T-helper 22 cell (primary cell): ENCODE measurements at places on chromosomes 7 and 10.

- DNase-seq = no peak
Measured at GRCh38 chr7:107065929-107066247, 21.4 kb downstream of the PRKAR2B start.

DNA sequence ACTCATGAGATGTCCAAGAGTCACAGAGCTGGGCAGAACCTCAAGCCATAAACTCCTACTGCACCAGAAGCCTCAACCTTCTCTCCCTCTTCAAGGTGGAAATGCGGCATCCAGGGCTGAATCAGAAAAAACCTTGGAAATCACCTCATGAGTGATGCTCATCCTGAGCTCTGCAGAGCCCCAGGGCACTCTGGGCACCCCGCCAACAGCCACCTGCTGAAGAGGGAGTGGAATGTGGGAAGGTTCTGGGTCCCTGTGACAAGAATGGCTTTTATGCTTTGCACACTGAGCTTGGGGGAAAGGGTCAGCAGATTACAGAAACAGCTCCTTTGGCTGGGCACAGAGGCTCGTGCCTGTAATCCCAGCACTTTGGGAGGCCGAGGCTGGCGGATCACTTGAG is 18.8 kb downstream of the NUDT1 start:
- no peak for DNase-seq

- DNase-seq = peak; percentile 58
Measured at GRCh38 chr10:119090968-119091367, 10.4 kb upstream of the EIF3A start.

DNA sequence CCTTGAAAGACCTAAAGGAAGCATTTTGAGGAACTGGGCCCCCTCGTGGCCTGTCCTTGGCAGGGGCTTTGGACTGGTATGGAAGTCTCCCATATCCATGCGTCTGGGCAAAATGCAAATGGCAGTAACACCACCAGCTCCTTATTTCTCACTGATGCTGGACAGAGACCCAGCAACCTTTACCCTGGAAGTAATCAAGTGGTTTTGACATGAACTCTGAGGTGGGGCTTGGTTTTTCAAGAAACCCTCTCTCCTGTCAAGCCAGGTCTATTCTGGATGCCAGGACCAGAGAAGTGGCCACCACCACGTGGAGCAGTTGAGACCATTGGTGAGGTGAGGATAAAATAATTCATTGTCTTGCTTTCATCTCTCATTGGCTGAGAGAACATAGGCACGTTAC is 84.4 kb downstream of the OTUD1 start:
- no peak for DNase-seq

DNA sequence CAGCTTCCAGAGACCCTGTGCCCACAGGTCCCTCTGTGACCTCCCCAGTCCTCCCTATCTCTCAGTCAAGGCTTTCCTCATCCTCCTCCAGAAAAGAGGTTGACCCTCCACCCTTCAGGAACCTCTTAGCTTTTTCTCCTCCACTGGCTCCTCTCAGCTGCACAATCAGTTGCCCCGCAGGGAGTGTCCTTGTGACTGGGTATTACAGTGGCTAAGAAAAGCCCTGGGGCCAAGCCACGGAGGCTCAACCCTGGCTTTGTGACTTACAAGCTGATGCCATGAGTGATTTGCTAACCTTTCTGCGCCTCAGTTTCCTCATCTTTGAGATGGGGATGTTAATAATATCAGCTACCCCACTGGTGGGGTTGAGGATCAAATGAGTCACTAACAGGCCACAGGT is 66.4 kb upstream of the ZMIZ1 start:
- no peak for DNase-seq

DNA sequence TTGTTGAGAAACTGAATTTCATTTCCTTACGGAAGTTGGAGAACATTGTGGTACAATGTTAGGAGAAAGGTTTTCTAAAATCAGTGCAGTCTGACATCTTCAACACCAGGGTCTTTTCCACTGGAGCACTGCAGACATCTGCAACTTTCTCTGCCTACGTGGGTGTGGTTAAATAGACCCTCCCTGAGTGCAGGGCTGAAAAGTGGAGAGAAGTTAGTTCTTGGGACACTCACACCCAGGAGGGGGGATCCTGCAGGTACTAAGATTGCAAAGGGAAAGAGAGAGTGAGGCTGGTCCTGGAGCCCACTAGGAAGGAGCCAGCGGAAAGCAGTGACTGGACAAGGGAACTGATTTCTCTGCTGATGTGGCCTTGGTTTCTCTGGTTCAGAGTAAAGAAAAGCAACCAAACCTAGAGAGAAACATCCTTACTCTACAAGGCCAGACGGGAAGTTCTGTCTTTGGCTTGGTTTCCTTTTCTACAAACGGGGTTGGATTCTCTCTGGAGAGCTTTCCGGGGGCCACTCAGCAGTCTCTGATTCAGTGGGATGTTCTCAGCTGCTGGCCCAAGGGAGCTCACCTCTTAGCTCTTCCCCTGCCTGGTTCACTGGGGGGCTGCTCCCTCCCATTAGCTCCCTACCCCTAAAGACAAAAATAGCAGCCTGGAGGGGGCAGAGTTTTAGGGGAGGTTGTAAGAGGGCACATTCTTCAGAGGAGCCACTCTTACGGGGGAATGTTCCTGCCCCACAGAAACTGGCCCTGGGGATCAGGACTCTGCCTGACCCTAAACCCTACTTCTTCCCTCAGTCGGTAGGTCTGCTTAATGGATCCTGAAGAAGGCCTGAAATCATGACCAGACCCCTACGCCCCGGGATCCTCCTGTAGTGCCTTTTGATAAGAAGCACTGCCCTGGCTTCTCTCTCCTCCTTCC is 2.7 kb downstream of the UPP1 start:
- DNase-seq = no peak

DNA sequence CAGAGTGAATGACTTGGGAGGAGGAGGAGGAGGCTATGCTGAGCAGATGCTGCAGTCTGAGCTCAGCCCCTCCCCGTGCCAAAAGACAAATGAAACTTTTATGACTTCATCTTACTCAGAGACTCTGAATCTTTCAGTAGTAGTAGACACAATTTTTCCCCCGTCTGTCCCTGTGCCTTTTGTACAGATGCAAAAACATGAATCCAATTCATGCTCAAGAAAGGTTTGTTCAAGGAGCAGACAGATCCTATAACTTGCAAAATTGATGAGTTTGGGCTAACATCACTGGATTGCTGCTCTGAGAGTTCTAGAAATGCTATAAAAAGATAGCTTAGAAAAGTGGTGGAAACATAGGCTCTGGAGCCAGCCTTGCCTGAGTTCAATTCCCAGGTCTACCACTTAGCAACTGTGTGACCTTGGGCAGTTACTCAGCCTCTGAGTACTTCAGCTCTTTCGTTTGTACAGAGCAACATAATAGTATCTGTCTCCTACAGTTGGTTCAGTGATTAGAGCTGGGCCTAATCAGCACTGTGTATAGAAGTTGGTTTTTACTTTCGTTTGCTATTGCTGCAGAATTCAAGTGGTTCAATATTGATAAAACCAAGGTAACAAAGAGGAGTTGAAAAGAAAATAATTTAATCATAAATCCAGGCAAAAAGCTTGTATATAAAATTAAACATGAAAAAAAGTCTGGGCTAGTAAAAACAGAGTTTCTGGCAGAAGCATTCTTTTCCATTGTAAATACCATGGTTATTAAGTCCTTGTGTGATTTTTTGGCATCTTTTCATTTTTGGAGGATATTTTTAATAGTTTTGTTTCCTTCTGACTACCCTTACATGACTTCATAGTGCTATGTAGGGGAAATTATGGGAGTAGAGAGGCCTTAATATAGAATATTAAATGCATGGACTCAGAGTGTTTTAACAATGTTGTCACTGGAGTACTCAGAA is 174.2 kb upstream of the ZNF32 start:
- no peak for DNase-seq

GRCh38 chr10:68253346-68253745 is 21.4 kb upstream of the ATOH7 start:
- no peak for DNase-seq

GRCh38 chr10:31023558-31023957 is 8.1 kb downstream of the ZNF438 start:
- DNase-seq = no peak

DNA sequence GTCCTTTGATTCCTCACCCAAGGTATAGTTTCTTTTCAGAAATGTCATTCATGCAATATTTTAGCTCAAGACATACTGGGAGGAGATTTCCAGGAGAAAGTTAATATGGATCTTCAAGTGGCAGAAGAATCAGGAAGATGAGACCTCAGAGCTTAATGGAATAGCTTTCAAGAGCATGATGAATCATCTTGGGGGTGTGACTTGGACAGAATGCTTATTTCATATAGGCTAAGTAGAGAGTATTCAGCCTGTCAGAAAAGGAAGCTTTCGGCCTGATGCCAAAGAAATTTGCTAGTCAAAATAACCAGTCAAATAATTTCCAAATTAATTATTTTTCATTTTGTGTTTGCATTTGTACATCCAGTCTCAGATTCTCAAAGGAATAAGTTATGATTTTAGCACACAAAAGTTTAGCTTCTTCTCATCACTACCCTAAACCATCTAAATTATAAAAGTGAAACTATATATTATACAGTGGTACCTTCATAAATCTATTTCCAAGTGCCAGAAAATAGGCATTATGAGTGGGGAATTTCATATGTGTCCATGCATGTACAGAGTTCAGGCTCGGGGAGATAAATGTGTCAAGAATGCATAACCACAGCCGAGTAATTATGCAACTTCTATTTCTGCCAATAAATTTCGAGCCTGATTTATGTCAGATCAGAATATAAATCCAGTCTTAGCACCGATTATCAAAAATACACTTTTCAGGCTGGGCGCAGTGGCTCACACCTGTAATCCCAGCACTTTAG is 27.3 kb upstream of the CALD1 start:
- no peak for DNase-seq

GRCh38 chr7:91007371-91007770 is 256.9 kb upstream of the FZD1 start:
- DNase-seq = no peak

GRCh38 chr7:150788474-150789269 is 11.5 kb downstream of the TMEM176B start:
- no peak for DNase-seq

GRCh38 chr7:21548491-21548890 is 5.7 kb downstream of the DNAH11 start:
- no peak for DNase-seq

DNA sequence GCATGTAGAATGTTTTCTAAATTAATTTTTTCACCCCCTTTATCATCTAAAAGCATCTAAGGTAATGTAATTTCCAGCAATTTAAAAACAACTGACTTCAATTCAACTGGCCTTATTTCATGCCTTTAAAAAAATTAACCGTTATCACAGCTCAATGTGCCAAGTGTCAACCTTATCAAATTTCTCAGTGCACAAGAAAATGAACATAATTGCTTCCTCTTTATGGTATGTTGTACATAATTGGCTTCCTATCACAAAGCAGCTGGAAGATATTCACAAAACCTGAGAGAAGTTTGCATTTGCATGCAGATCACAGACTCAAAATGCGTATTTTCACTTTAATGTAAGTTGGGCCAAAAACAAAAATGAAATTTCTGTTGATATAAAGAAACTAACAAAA is 966.4 kb downstream of the GRM8 start:
- DNase-seq = no peak

DNA sequence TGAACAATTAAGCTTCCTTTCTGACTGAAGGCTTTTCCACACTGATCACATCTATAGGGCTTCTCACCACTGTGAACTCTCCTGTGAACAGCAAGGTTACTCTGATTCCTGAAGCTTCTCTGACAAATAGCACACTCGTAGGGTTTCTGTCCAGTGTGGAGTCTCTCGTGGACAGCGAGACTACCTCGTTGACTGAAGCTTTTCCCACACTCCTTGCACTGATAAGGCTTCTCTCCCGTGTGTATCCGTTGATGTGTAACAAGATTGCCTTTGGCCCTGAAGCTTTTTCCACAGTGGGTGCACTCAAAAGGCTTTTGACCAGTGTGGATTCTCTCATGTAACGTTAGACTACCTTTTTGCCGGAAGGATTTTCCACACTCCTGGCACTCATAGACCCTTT is 4.4 kb downstream of the ZNF32 start:
- no peak for DNase-seq

- no peak for DNase-seq
Measured at GRCh38 chr10:75569506-75569905, 138.1 kb downstream of the LRMDA start.

DNA sequence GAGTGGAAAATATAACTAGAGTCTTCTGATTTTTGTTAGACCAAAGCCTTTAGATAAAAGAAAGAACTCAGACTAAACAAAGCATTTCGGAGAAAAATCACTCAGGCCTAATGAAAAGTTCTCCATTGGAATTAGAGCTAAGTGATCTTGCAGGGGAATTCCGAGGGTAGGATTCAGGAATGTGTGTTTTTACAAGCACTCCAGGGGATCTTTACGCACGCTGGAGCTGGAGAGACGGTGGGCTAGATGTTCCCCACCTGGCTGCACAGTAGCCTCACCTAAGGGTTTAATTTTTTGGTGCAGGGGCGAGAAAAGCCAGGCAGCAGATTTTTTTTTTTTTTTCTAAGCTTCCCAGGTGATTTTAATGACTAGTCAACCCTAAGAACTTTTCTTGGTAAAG is 7.9 kb upstream of the PAPSS2 start:
- no peak for DNase-seq

DNA sequence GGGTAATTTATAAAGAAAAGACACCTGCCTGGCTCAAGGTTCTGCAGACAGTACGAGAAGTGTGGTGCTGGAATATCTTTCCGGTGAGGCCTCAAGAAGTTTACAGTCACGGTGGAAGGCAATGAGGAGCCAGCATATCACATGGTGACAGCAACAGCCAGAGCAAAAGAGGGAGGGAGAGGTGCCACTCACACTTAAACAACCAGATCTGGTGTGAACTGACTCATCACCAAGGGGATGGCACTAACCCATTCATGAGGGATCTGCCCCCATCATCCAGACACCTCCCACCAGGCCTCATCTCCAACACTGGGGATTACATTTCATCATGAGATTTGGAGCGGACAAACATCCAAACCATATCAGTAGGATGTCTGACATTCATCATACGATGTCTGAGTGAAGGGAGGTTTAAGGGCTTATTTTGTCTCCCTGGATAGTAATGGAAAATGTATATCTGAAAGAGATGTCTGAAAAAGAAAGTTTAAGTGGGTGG is 23.5 kb upstream of the KBTBD2 start:
- no peak for DNase-seq

DNA sequence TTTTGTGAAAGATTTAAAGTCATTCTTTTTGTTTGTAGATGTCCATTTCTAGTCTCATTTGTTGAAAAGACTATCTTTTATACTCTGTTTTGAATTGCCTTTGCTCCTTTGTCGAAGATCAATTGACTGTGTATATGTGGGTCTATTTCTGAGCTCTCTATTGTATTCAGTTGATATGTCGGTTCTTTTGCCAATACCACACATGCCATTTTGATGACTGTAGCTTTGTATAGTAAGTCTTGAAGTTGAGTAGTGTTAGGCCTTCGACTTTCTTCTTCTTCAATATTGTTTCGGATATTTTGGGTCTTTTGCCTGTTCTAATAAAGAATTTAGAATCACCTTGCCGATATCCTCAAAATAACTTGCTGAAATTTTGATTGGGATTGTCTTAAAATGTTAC is 104.5 kb downstream of the CCSER2 start:
- no peak for DNase-seq

DNA sequence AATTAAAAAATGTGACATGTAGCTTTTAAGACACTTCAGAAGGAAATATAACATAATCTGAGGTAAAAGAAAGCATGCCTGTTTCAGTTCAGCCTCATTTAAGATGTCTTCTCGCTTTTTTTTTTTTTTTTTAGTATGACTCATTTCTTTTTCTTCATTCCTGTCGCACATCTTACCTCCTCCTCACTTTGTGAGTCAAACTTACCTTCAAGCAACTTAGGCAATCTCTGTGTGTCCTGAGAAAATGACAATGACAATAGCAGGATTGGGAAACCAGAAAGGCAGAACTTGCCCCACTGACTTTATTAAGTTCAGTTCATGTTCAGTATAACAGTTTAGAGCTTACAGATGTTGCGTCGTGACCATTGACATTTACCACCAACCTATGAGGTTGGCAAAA is 7.7 kb downstream of the PTN start:
- DNase-seq = no peak
